Thyroid gland (tissue), 4 donors: ENCODE measurements at places on chromosomes 7 and 10. TPM values are rescaled to one million over a fixed set of nuclear protein-coding genes. Genes with fewer than 3 reads are reported as not detected.

GRCh38 chr10:131855461-131856401 lies 45.1 kb upstream of the PPP2R2D start:
- H3K27ac ChIP-seq, result no peak overlapping the region
- no peaks in the 10 kb centered on the region for H3K36me3 ChIP-seq
- H3K4me3 ChIP-seq, result no peak overlapping the region

The SPDYE6 gene
- not detected for total RNA-seq

The SPOCK2 gene
- total RNA-seq, result 14.9 TPM

DNA sequence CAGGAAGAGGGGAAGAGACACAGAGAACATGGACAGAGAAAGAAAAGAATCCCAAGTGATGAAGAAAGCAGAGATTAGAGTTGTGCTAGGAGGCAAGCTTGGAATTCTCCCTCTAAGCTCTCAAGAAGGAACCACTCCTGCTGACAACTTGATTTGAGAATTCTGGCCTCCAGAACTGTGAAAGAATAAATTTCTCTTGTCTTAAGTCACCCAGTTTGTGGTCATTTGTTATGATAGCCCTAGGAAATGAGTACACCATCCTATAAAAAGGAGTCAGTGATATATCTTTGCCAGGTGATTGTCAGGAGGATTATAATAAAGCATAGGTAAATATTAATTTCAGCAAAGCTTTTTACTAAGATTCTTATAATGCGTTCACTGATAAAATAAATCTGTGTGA lies 82.7 kb upstream of the TFEC start:
- H3K36me3 ChIP-seq, result no peaks in the 10 kb centered on the region
- no peak for DNase-seq
- no peak overlapping the region for H3K4me3 ChIP-seq
- no peaks in the 10 kb centered on the region for H3K27me3 ChIP-seq
- H3K4me1 ChIP-seq, result no peaks in the 10 kb centered on the region

The PRLHR gene
- not detected for total RNA-seq

- H3K4me3 ChIP-seq, result no peak overlapping the region
- H3K36me3 ChIP-seq, result peaks cover 13% of the 10 kb centered on the region
- no peaks in the 10 kb centered on the region for H3K4me1 ChIP-seq
Observed at GRCh38 chr10:91935886-91936285, 12.3 kb downstream of the BTAF1 start.

DNA sequence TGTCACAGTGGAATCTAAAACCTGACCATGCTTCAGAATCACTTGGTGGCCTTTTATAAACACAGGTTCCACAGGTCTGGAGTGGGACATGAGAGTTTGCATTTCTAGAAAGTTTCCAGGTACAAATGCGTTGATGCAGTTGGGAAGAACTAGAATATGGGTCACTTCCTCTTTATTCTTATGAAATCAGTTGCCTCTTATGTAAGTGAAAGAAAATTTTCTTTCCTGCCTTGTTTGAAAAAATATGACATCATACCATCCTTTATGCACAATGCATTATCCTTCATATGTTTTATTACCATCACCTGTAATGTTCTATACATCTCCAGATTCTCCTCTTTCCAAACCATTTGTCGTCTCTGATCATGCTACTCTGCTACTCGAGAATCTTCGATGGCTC lies 44.0 kb downstream of the PLXNA4 start:
- H3K27me3 ChIP-seq, result no peaks in the 10 kb centered on the region
- H3K4me1 ChIP-seq, result no peaks in the 10 kb centered on the region
- no peaks in the 10 kb centered on the region for H3K36me3 ChIP-seq
- no peak for DNase-seq

The SERPINE1 gene
- 18.6 TPM for total RNA-seq

DNA sequence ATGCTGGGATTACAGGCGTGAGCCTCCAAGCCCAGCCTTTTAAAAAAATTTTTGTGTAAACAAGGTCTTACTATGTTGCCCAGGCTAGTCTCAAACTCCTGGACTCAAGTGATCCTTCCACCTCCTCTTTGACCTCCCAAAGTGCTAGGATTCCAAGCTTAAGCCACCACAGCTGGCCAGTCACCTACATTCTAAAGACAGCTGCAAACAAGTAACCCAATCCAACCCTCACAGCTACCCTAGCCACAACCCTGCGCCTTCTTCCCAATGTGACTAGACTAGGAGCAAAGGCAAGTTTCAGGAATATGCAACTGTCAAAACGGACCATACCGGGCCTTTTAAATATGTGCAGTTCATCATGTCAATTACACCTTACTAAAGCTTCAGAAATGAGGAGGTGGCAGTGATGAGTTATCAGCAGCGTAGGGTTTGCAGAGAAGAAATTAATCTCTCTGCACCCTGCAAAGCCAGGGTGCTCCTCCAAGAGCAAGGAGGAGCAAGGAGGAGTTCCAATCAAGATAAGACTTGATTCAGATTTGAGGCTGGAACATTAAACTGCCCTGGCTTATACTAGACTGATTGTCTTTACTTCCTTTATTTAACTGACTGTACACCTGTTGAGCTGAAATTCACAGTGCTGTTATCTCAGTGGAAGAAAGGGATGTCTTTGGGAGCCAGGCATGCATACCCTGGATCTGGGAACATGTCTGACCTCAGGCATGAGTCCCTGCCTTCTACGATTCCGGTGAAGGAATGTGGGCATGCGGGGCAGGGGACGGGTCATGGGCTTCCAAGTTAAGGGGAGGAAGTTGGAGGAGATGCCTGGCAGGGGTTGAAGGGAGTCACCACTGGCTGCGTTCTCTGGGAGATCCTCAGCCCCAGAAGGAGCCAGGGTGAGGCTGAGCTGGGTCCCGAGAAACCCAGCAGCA lies 15.5 kb upstream of the TMEM120A start:
- H3K4me1 ChIP-seq, result peaks cover 8% of the 10 kb centered on the region
- no peak for DNase-seq
- no peak overlapping the region for H3K4me3 ChIP-seq
- H3K27me3 ChIP-seq, result no peaks in the 10 kb centered on the region
- H3K36me3 ChIP-seq, result no peaks in the 10 kb centered on the region
- H3K27ac ChIP-seq, result no peak overlapping the region

GRCh38 chr7:83271212-83272099 lies 108.8 kb upstream of the PCLO start:
- H3K4me3 ChIP-seq, result no peak overlapping the region
- H3K27ac ChIP-seq, result no peak overlapping the region
- no peaks in the 10 kb centered on the region for H3K27me3 ChIP-seq
- H3K36me3 ChIP-seq, result no peaks in the 10 kb centered on the region

- DNase-seq, result no peak
- no peaks in the 10 kb centered on the region for H3K27me3 ChIP-seq
- no peaks in the 10 kb centered on the region for H3K36me3 ChIP-seq
- no peaks in the 10 kb centered on the region for H3K4me1 ChIP-seq
- H3K27ac ChIP-seq, result no peak overlapping the region
- H3K4me3 ChIP-seq, result no peak overlapping the region
Observed at GRCh38 chr10:64275774-64276173, 754.6 kb downstream of the REEP3 start.

DNA sequence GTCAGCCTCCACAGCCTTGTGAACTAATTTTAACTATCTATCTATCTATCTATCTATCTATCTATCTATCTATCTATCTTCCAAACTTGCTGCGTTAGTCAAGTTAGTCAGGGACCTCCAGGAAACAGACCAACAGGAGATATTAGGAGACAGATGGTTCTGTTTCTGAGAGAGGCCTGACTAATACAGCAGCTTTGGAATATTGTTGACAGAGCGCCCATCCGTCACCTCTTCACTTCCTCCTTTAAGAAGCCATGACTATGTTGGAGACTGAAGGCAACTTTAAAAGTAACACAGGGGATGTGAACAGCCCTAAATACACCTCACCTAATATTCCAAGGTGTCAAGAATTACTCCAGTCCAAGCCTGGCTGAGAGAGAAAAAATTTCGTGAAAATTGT lies 280.9 kb upstream of the IGFBP3 start:
- H3K4me3 ChIP-seq, result no peak overlapping the region
- no peak overlapping the region for H3K27ac ChIP-seq
- H3K36me3 ChIP-seq, result no peaks in the 10 kb centered on the region
- DNase-seq, result no peak
- H3K4me1 ChIP-seq, result no peaks in the 10 kb centered on the region
